Jurkat, Clone E6-1 (cell line): ENCODE measurements at places on chromosomes 12 and 14.

DNA sequence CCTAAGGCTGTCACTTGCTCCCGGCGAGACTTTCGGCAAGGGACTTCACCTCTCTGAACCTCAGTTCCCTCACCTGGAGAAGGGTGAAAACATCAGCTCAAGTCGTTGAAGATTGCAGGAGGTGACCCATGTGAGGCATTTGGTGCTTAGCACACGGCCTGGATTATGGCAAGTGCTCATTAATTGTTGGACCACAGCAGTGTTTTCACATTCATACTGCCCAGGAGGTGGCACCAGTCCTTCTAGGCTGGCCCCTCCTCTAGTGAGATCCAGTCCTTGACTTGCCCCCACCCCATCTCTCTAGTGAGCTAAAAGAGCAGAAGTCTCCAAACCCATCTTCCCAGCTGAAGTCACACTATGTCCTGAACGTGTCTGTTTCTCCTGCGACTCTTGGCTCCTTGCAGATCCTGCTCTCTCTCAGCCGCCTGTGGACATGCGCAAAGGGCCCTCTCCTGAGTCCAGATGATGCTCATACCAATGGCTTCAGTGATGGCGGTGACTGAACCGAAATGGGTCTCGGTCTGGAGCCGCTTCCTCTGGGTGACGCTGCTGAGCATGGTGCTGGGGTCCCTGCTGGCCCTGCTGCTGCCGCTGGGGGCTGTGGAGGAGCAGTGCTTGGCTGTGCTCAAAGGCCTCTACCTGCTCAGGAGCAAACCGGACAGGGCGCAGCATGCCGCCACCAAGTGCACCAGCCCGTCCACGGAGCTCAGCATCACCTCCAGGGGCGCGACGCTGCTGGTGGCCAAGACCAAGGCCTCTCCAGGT lies 1.6 kb downstream of the FICD start:
- DNase-seq: no peak

- DNase-seq: no peak
Measured at GRCh38 chr14:66288511-66288910, 197.7 kb upstream of the CCDC196 start.

GRCh38 chr12:49667325-49668090 lies 39.7 kb downstream of the FMNL3 start:
- no peak for DNase-seq

- DNase-seq: no peak
Measured at GRCh38 chr12:63362791-63363190, 211.8 kb upstream of the AVPR1A start.

DNA sequence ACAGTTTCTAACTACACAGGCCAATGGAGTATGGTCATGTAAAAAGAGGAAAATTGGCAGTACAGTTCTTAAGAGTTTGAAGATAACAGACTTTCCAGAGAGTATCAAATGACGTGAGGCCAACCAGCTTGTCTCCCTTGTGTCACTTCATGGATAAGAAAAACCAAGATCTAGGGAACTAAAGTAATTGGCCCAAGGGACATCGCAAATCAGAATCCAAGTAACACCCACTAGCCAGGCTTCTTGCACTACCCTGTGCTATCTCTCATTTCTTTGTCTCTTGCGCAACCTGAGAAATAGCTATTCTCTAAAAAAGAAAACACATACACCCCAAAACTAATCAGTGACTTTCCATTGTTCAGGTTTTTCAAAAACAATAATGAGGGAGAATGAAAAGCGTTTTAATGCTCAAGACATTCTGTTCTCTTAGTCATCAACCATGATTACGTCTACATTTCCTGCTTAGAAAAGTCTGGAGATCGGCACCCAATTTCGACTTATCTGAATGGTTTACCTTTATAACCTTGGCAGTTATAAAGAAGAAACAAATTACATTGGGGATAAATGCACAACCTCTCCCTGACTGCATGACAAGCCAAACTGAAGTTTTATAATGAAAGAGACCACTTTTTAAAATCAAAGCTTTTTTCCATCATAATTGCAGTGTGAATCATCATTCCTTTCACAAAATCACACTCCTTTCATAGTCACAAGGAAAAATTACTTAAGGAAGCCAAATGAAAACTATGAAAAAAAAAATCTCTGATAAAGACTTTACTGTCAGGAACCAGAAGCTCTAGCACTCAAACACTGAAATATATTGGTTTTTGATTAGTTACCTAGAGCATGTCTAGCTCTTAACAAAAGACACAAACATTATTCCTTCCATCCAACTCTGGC lies 42.1 kb downstream of the TMTC1 start:
- no peak for DNase-seq

- no peak for DNase-seq
Measured at GRCh38 chr14:97543221-97543620, 746.0 kb downstream of the VRK1 start.

DNA sequence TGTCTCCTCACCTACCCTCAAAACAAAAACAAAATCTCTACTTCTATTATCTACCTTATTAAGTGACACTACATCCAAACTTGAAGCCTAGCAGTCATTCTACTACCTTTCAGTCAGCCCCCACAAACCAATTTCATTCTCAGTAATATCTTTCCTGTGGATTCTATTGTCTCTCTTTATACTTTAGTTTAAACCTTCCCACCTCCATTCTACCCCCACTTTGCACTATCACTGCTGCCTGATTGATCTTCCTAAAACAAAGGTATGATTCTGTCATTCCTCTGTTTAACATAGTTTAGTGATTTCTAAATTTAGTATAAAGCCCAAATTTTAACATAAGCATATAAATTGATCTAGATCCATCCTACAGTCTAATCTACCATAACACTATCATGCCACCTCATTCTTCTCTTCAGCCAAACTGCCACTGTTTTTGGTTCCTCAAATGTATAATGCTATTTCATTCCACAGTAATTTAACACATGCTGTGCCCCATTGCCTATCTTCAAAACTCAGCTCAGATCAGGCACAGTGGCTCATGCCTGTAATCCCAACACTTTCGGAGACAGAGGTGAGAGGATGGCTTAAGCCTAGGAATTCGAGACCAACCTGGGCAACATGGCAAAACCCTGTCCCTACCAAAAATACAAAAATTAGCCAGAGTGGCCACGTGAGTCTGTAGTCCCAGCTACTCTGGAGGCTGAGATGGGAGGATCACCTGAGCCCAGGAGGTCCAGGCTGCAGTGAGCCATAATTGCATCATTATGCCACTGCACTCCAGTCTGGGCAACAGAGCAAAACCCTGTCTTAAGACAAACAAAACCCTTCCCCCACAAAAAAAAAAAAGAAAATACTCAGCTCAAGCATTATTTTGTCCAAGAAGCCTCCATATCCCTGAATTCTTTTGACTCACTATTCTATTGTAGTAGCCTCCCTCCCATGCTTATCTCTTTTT lies 3.1 kb upstream of the STRN3 start:
- DNase-seq: no peak

GRCh38 chr12:132204793-132205270 lies 60.6 kb downstream of the NOC4L start:
- DNase-seq: no peak

DNA sequence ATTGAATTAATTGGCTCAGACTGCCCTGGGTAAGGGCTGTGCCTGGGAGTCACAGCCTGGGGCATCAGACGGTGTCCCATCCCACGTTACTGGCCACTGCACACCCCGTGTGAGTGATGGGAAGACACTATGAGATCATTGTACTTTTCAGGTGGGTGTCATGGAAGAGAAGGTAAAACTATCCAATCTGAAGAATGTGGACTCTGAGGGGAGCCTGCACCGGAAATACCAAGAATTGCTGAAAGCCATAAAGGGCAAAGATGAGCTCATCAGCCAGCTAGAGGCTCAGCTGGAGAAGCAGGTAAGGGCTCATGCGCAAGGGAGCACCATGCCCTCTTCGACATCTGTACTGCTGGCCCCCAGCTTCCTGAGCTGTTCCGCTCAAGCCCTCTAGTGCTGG lies 24.0 kb downstream of the PLEKHH1 start:
- no peak for DNase-seq
